GM23338 (cell line): ENCODE measurements at places on chromosomes 7 and 10.
A peak's percentile ranks its signal among the peaks of the same experiment; 100 is the strongest.

GRCh38 chr10:130193493-130194193 is 57.5 kb downstream of the GLRX3 start:
- no peak for DNase-seq
- no peaks in the 10 kb centered on the region for H3K4me1 ChIP-seq
- no peak overlapping the region for H3K4me3 ChIP-seq
- H3K27me3 ChIP-seq: no peaks in the 10 kb centered on the region
- H3K27ac ChIP-seq: no peak overlapping the region
- no peaks in the 10 kb centered on the region for H3K36me3 ChIP-seq

DNA sequence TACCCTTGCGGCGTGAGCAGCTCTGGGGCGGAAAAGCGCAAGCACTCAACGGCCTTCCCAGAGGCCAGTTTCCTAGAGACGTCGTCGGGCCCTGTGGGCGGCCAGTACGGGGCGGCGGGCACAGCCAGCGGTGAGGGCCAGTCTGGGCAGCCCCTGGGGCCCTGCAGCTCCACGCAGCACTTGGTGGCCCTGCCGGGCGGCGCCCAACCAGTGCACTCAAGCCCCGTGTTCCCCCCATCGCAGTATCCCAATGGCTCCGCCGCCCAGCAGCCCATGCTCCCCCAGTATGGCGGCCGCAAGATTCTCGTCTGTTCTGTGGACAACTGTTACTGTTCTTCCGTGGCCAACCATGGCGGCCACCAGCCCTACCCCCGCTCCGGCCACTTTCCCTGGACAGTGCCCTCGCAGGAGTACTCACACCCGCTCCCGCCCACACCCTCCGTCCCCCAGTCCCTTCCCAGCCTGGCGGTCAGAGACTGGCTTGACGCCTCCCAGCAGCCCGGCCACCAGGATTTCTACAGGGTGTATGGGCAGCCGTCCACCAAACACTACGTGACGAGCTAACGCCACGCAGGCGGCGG is 12.6 kb downstream of the TRIM8 start:
- H3K27ac ChIP-seq: no peak overlapping the region
- no peak for DNase-seq
- peaks cover 13% of the 10 kb centered on the region; the same call in 1 of the 2 replicates for H3K4me1 ChIP-seq
- H3K36me3 ChIP-seq: no peaks in the 10 kb centered on the region
- no peaks in the 10 kb centered on the region for H3K27me3 ChIP-seq

DNA sequence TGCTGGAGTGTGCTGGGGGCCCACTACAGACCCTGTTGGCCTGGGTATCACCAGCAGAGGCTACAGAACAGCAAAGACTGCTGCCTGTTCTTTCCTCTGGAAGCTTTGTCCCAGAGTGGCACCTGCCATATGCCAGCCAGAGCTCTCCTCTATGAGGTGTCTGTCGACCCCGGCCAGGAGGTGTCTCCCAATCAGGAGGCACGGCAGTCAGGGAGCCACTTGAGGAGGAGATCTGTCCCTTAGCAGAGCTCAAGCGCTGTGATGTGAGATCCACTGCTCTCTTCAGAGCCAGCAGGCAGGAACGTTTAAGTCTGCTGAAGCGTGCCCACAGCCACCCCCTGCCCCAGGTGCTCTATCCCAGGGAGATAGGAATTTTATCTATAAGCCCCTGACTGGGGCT is 316.2 kb downstream of the ETV1 start:
- no peak overlapping the region for H3K4me3 ChIP-seq
- no peak overlapping the region for H3K27ac ChIP-seq
- no peaks in the 10 kb centered on the region for H3K36me3 ChIP-seq

- no peak overlapping the region for H3K27ac ChIP-seq
- H3K4me1 ChIP-seq: peaks cover 16% of the 10 kb centered on the region; the same call in 1 of the 2 replicates
- H3K36me3 ChIP-seq: peaks cover 20% of the 10 kb centered on the region
- DNase-seq: no peak
- H3K4me3 ChIP-seq: no peak overlapping the region
Measured at GRCh38 chr7:106276513-106276912, 8.3 kb downstream of the NAMPT start.

DNA sequence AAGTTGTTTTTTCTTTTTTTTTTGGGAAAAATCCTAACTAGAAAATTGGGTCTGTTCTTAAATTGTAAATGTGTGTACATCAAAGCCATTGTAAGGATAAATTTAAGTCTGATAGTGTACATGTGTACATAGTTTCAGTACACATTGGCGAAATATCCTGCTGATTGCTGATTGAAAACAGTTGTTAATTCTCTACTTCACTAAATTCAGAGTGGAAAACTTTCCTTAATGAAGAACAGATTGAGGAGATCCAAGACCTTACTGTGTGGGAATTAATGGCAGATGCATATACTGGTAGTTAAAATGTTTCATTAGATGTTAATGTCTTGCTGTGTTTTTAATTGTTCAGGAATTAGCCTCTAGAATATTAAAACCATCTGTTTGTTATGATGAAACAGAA is 506.0 kb downstream of the AUTS2 start:
- no peak overlapping the region for H3K4me3 ChIP-seq
- 0 out of 2 replicates have a peak, but pooled peaks cover under 1% of the 10 kb centered on the region for H3K4me1 ChIP-seq
- H3K27me3 ChIP-seq: no peaks in the 10 kb centered on the region

DNA sequence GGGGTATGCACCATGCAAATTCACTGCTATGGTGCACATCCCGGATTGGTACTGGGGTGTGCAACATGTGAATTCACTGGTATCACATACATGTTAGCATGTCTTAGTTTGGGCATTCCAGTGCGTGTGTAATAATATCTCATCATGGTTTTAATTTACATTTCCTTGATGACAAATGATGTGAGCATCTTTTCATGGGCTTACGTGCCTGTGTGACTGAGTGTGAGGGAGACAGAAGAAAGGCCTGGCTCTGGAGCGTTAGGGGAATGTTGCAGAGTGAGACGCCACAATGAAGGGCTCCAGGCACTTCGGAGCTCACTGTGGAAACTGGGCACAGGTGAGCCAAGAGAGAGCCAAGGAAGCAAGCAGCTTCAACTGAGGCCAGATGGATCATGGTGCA is 162.6 kb downstream of the UBE2H start:
- no peak overlapping the region for H3K27ac ChIP-seq
- no peak overlapping the region for H3K4me3 ChIP-seq
- H3K36me3 ChIP-seq: no peaks in the 10 kb centered on the region; the same call in 1 of the 2 replicates

- H3K27me3 ChIP-seq: no peaks in the 10 kb centered on the region
- no peak overlapping the region for H3K27ac ChIP-seq
- H3K4me3 ChIP-seq: no peak overlapping the region
Measured at GRCh38 chr7:157927313-157927925, 590.6 kb downstream of the DNAJB6 start.

GRCh38 chr7:72097226-72097625 is 314.9 kb downstream of the CALN1 start:
- H3K36me3 ChIP-seq: no peaks in the 10 kb centered on the region
- no peaks in the 10 kb centered on the region for H3K27me3 ChIP-seq
- H3K4me3 ChIP-seq: no peak overlapping the region
- H3K4me1 ChIP-seq: no peaks in the 10 kb centered on the region
- DNase-seq: no peak

DNA sequence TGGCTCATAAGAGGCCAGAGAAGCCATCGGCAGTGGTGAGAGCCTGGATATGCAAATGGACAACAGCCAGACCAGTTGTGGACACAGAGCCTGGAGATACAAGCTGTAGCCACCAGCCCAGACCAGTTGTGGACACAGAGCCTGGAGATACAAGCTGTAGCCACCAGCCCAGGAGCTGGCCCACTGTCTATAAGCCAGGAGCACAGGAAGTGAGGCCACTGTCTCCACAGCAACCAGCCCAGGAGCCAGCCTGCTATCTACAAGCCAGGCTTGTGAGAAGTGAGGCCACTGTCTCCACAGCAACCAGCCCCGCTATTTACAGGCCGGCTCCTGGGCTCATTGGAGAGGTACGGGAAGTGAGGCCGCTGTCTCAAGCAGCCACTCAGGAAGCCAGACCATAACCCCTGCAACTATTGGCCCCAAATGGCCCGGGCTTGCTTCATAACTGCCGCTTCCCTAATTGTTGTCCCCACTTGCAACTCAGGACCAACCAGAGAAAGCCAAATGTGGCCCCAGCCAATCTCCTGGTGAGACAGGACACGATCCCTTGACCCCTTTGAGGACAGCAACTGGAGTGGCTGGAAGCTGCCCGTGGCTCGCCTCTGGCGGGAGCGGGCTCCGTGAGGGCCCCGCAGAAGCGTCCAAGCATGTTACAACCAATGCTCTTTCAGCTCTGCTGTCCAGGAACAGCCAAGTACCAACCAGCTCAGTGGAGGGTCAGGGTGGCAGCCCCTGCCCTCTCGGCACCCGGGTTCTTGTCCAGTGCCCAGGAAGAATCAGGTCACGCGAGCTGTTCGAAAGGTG is 44.1 kb upstream of the CNPY1 start:
- H3K4me1 ChIP-seq: no peaks in the 10 kb centered on the region
- no peak overlapping the region for H3K27ac ChIP-seq
- H3K4me3 ChIP-seq: no peak overlapping the region
- DNase-seq: peak; percentile 59
- H3K27me3 ChIP-seq: no peaks in the 10 kb centered on the region

- H3K27ac ChIP-seq: no peak overlapping the region
- H3K4me3 ChIP-seq: no peak overlapping the region
- DNase-seq: no peak
- no peaks in the 10 kb centered on the region for H3K27me3 ChIP-seq
- no peaks in the 10 kb centered on the region for H3K36me3 ChIP-seq
Measured at GRCh38 chr10:1626410-1626809, 110.9 kb downstream of the ADARB2 start.

DNA sequence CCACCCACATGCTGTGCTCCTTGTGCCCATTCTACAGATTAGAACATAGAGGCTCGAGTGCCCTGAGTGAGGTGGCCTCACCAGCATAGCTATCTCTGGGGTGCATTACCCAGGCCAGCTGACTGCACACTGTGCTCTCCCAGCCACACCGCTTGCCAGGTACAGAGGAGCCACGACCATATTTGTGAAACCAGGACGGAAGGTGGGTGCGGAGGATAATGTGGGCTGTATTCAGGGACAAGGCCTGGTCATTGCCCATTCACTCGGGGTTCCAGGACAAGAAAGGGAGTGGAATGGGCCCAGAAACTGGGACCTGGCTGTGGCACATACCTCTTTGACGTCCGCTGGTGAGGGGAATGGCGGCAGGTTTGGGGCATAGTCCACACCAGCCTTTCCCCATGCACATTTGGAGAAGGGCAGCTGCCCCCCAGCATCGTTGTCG is 236.0 kb downstream of the TNS3 start:
- H3K4me3 ChIP-seq: no peak overlapping the region
- H3K4me1 ChIP-seq: no peaks in the 10 kb centered on the region
- no peaks in the 10 kb centered on the region for H3K36me3 ChIP-seq
- no peaks in the 10 kb centered on the region for H3K27me3 ChIP-seq

GRCh38 chr10:117945651-117946050 is 101.1 kb downstream of the RAB11FIP2 start:
- no peak for DNase-seq
- H3K27me3 ChIP-seq: no peaks in the 10 kb centered on the region
- H3K4me1 ChIP-seq: no peaks in the 10 kb centered on the region
- no peak overlapping the region for H3K27ac ChIP-seq
- no peak overlapping the region for H3K4me3 ChIP-seq

- peaks cover 6% of the 10 kb centered on the region; the same call in 1 of the 2 replicates for H3K4me1 ChIP-seq
- no peak for DNase-seq
- no peak overlapping the region for H3K27ac ChIP-seq
- no peaks in the 10 kb centered on the region for H3K36me3 ChIP-seq
- no peaks in the 10 kb centered on the region for H3K27me3 ChIP-seq
Measured at GRCh38 chr7:82506208-82506607, 62.6 kb upstream of the CACNA2D1 start.

- no peak overlapping the region for H3K27ac ChIP-seq
- peaks cover 5% of the 10 kb centered on the region for H3K4me1 ChIP-seq
- H3K4me3 ChIP-seq: no peak overlapping the region
- H3K36me3 ChIP-seq: no peaks in the 10 kb centered on the region
- H3K27me3 ChIP-seq: peaks cover 12% of the 10 kb centered on the region
Measured at GRCh38 chr7:44272456-44272855, 52.9 kb downstream of the CAMK2B start.

DNA sequence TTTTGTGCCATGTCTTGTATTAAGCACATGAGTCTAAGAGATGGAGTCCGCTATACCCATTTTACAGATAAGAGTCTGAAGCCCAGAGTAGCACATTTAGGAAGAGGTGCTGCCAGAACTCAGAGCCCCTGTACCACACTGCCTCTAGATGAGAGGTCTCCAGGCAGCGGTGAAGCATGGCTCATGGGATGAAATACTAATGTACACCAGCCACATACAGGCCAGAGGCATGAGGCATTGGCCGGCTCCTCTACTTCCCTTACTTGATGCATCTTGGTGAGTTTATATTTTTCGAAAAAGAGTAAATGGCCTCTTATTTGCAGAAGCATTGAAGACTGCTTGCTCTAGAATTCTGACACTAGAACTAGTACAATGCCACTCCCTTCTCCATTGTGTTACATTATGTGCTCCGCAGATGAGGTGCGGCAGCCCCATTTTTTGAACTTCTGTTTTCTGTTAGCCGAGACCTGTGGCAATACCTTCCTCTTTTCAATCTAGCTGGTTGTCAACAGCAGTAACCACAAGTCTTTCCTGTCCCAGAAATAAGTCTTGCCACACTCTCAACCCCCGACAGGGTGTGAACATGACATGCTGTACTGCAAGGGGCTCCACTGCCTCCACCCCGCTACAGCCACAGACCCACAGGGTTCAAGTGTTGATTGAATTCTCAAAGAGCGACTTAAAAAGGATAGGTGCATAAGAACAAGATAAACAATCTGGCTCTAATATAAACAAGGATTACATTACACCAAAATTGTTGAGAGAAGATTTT is 145.3 kb downstream of the CELF2 start:
- H3K4me1 ChIP-seq: peaks cover 35% of the 10 kb centered on the region
- H3K27me3 ChIP-seq: no peaks in the 10 kb centered on the region
- H3K36me3 ChIP-seq: no peaks in the 10 kb centered on the region
- no peak overlapping the region for H3K27ac ChIP-seq
- no peak overlapping the region for H3K4me3 ChIP-seq

DNA sequence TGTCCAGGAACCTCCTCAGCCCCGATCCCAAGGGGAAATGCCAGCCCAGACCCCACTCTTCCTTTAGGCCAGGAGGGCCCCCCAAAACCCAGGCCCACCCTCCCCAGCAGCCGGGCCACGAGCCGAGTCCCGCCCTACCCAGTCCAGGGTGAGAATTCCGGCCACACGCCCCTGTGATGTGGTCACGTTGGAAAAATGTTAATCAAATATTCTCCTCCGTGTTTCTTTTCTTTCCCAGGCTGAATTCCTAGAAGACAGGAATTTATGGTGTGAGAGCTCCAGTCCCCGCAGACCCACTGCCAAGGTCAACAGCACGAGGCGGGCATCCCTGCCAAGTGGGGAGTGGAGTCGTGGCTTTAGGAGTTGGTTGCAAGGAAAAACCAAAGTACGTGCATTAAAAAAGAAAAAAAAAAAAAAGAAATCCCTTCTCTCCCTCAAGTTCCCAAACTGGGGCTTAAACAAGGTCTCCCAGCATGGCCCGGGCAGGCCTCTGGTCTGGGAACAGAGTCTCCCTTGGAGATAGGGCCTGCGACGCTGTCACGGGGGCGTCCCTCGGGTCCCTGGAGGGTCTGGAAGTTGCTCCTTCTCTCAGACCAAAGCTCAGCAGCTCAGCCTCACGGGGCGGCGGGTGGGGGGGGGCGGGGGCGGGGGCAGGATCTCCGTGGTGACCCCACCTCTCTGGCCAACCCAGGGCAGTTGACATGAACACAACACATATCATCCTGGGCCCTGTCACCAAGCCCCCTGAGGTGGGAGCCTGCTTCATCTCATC is 28.1 kb upstream of the ELN start:
- no peak overlapping the region for H3K4me3 ChIP-seq
- H3K27ac ChIP-seq: no peak overlapping the region
- no peaks in the 10 kb centered on the region for H3K4me1 ChIP-seq
- H3K36me3 ChIP-seq: no peaks in the 10 kb centered on the region
- no peaks in the 10 kb centered on the region for H3K27me3 ChIP-seq
